ENCODE measurements at places on chromosomes 12 and 14.
A peak's percentile ranks its signal among the peaks of the same experiment; 100 is the strongest.

GRCh38 chr12:132572106-132572505 lies 38.3 kb downstream of the LRCOL1 start:
- DNase-seq = no peak

DNA sequence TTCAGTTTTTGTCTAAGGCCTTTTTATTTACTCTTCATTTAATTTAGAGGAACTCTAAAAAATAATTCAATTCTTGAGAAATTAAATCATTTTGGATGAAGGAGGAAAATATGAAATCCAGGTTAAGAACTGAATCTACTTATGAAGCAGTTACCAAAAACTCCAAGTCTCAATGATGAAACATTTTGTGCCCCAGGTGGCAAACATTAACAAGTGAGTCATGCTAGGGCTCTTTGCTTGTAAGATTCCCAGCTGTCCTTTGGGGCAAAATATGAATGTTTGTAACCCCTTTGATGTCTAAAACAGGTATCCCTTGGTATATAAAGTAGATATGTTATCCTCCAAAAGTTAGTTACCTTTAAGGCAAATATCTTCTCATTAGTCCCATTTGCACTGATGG lies 202.4 kb downstream of the NEDD1 start:
- DNase-seq = peak; percentile 82

GRCh38 chr12:90543841-90544240 lies 411.1 kb downstream of the CCER1 start:
- no peak for DNase-seq

DNA sequence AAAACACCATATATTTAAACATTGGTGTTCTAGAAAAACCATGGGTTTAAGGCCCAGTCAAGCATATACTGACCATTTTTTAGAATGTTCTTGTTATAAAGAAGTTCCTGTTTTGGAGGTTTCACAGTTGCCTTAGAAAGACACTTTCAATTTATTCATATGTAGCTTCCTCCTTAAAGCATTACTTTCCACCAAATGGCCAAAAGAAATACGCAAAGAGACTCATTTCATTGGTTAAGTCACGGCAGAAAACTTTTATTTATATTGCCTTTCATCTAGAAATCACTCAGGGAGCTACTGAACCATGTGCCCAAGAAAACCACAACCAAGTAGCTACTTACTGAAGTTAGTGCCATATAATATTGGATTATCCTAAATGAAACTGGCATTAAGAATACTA lies 40.0 kb downstream of the MYBPC1 start:
- DNase-seq = no peak

DNA sequence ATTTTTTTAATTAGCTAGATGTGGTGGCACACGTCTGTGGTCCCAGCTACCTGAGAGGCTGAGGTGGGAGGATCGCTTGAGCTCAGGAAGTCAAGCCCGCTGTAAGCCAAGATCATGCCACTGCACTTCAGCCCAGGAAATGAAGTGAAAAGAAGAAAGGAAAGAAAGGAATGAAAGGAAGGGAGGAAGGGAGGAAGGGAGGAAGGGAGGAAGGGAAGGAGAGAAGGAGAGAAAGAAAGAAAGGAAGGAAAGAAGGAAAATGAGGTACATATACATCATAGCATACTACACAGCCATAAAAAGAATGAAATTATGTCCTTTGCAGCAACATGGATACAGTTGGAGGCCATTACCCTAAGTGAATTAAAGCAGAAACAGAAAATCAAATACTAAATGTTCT lies 12.2 kb downstream of the DNAI7 start:
- no peak for DNase-seq

DNA sequence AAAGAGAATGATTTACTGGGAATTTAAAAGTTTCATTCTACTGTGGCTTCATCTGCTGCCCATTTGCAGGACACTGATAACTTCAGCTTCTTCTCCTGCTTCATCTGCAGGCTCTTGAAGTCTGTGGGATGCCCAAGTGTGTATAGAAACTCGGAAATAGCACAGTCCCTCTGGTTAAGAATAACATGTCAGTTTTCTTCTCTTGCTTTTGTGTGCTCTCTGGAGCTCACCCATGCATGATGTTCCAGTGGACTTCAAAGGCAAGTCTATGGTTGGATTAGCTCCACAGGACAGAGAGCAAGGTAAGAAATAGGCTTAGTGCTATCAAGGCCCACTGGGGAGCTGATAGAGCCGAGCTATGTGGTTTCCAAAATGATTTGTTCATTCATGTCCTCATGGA lies 13.7 kb downstream of the RMST start:
- peak; percentile 55 for DNase-seq

GRCh38 chr14:103108749-103109207 lies 14.3 kb downstream of the EXOC3L4 start:
- peak; percentile 31 for DNase-seq

GRCh38 chr12:48817873-48818830 lies at the start of gene CACNB3:
CACNB3 (plus strand) TSS chr12:48818496; CDS start chr12:48818930, 434 bp downstream.
- peak; percentile 90 for DNase-seq

GRCh38 chr14:94761997-94762377 lies 7.9 kb downstream of the GSC start:
- no peak for DNase-seq
